ENCODE measurements at places on chromosomes 2 and 18.

DNA sequence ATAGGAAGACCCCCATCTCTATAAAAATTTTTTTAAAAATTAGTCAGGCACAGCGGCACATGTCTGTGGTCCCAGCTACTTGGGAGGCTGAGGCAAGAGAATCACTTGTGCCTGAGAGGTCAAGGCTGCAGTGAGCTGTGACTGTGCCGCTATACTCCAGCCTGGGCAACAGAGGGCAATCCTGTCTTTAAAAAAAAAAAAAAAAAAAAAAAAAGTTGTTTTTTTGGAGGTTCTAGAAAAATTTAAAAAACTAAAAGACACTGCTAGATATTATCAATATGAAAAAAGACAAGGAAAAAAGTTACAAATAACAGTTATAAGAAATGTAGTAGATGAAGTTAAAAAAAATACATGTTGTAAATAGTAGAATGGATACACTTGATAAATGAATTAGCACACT is 56.1 kb upstream of the C2orf15 start:
- DNase-seq = peak; percentile 49

- DNase-seq = no peak
Observed at GRCh38 chr18:48958951-48959350, 8.2 kb upstream of the SMAD7 start.

GRCh38 chr2:106106622-106107508 is 87.2 kb downstream of the UXS1 start:
- no peak for DNase-seq

GRCh38 chr2:226797989-226798421 is 1.6 kb downstream of the IRS1 start:
- DNase-seq = no peak

- no peak for DNase-seq
Observed at GRCh38 chr2:172198361-172198760, 95.7 kb upstream of the DLX2 start.

DNA sequence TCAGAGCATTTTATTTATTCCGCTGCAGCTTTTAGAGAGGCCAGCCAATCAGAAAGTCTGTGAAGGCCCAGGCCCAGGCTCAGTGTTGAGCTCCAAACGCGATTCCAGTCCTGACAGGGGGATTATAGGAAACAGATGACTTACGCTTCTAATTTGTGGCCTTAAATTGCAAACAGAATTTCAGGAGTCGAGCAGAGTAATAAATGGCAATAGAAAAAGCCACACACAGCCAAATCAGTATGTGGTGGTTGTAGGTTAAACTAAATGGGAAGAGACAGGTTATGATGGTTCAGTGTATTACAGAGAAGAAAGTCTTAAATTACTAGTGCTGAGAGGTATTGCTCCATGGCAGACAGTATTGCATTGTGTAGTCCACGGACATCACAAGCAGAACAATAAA is 131.0 kb upstream of the ZEB2 start:
- no peak for DNase-seq

DNA sequence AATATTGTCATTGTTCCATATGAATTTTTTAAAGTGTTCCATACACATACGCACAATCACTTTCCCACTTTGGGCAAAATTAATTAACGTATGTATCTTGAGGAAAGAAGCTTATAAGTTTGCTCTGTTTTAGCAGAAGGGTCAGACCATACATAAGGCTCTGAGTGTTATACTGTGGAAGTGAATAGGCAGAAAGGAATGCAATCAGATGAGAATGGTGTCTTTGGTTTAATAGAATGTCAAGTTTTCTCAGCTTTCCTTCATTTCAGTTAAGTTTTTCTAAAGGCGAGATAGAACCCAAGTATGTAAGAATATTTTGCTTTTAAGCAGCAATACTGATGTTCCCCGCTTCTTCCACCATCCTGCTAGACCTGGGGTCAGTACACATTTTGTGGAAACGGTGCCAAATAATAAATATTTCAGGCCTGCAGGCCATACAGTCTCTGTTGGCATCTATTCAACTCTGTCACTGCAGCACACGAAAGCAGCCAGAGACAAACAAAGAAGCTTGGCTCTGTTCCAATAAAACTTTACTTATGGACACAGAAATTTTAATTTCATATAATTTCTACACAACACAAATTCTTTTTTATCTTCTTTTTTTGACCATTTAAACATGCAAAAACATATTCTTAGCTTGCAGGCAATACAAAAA is 100.6 kb downstream of the UPP2 start:
- DNase-seq = no peak

DNA sequence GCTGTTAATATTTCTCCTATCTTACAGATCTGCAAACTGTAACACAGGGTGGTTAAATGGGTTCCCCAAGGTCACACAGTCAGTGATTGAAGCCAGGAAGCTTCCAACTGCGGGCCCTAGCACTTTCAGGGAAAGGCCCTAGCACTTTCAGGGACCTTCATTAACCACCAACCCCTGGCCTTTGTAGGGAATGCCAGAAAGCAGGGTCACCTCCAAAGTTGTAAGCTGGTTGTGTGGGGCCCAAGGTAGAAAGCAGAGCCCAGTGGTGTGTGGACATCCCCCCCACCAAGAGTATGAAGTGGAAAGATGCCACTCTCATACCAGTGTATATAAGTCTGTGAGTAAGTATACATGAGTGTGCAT is 4.4 kb downstream of the DLX2 start:
- DNase-seq = no peak

GRCh38 chr2:182186132-182186735 is 200.6 kb downstream of the PPP1R1C start:
- peak; percentile 58 for DNase-seq

GRCh38 chr2:48438266-48438665 is 91.7 kb upstream of the STON1 start:
- DNase-seq = no peak

DNA sequence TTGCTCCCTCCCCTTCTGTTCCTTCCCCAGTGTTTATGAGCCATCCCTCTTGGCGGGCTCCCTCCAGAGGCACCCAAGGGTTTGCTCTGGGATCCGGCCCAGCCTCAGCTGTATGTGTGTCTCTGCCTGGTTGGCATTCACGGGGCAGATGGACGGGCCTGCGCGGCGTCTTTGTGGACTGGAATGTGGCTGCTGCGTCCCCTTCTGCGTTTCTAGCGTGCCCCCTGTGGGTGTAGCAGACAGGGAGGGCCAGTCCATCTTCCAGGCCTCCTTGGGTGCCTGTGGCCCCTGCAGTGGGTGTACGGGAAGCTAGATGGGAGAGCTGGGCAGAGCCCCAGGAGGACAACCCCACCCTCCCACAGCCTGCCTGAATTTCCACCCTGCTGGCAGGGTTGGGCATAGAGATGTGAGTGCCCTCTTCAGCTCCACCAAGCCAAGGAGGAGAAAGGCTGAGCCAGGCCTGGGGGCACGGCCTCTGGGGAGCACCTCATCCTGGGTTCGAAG is 15.7 kb downstream of the GPC1 start:
- no peak for DNase-seq

GRCh38 chr2:1802046-1802445 is 57.7 kb upstream of the PXDN start:
- no peak for DNase-seq

DNA sequence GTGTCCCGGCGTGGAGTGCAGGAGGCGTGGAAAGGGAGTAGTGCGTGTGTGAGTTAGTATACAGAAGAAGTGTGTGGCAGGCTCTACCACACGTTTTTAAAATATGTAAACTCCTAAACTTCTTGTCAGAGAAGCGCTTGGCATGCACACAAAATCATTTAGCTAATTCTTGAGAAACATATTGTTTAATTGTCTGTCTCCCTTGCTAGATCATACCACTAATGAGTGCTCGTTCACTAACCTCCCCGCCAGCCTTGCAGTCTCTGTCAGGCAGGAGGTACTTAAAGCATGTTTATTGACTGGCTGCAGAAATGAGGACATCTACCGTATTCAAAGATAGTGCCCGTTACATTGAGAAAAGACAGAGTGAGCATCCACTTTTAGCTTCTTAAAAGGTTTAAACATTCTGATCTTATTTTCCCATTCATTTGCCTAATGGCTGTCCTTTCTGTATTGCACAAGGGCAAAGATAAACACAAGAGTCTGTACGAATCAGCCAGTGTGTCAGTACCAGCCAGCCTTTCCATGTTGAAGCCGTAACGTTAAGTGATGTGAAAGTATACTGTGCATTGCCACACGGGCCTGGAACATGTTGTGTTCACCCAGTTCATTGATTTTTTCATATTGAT is 41.4 kb downstream of the TRAPPC12 start:
- DNase-seq = no peak

- DNase-seq = peak; percentile 16
Observed at GRCh38 chr18:2223849-2224248, 347.5 kb downstream of the METTL4 start.

- DNase-seq = peak; percentile 98
Observed at GRCh38 chr2:39620067-39620466, 45.6 kb upstream of the TMEM178A start.

GRCh38 chr2:65478498-65479135 is 46.2 kb upstream of the SPRED2 start:
- no peak for DNase-seq

DNA sequence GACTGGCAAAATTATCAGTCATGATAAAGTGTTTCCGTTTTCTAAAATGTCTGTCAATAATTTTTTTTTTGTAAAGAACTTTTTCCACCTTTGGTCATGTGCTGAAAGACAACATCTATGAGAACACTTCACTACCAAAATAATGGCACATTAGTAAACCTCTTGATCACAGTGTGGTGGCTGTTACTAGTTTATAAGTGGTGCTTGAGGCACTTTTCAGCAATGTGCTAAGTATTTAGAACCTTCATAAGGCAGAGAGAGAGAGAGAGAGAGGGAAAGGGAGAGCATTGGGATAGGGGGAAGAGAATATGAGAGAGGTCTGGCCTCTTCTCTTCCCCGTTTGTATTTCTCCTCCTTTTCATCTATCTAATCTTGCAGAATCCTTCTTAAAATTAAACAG is 1.1 kb upstream of the NYAP2 start:
- no peak for DNase-seq

GRCh38 chr2:107107351-107107750 is 221.4 kb upstream of the ST6GAL2 start:
- no peak for DNase-seq

DNA sequence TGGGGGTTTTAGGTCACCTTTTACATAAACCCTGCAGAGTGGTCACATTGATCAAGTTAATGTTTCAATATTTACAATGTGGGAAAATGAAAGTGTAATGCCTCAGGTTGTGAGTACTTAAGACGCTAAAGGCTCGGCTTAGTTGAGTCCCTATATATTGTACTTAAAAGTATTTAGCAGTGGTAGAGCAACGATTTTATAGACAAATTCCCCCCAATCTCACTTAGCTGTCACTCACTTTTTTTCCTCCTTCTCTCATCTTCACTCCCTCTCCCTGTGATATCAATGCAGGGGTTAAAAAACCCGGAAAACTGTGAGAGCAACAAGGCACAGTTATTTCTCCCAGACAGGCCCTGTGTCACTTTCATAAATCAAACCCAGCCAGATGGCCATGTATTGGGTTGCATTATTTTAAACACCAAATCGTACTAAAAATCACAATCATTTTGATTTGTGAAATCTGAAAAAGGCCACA is 5.4 kb downstream of the POU3F3 start:
- no peak for DNase-seq

Data from common myeloid progenitor, CD34-positive (primary cell).